ENCODE measurements at places on chromosomes 1 and 21.

- no peak for DNase-seq
These were observed 7.4 kb downstream of the ZNF644 start for GRCh38 chr1:91014475-91014874.

DNA sequence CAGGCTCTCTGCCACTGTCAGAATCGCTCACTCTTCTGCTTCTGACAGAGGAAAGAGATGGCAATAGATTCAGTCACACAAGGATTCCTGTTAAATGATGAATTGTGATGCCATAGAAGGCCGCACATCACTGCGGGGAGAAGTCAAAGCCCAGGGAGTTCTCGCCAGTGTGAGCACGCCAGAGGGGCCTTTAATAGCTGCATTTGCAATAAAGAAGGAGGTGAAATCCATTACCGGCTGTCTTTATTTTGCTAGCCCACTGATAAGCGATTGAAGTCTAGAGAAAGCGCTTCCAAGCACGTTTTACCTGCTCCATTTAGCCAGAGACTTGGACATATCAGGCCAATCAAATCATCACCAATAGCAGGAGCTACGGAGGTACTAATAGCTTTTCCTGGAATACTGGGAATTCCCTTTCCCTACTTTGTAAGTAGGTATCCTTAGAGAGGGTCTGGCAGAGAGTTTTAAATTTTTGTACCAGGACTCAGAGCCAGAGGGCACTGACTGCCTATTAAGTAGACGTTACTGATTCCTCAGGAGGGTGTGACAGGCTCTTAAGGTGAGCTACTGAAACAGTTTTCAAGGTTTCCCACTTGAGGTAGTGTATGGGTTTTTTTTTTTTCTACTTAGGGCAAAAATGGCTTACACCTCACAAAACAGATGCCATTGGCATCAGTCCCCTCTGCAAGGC, 10.2 kb upstream of the TARBP1 start:
- DNase-seq, result no peak

- DNase-seq, result no peak
These were observed 101.2 kb downstream of the AKT3 start for GRCh38 chr1:243748706-243749283.

DNA sequence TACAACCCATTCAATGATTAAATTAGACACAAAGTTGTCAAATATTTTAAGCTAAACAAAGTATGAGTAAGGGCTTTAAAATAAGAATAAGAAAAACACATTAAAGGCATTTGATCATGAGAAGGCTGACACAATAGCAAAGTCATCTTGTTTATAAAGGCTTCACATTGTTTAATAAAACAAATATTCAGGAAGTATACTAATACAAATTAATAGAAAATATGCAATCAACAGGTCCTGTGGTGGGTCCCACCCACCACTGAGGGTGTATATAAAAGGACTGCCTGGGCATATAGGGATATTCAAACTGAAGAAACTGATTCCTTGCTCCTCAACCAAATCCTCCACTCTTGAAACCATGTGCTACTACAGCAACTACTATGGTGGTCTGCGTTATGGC, at the start of gene KRTAP20-2:
Gene KRTAP20-2 (plus strand): TSS at position 301 of the 400 bp plus-strand sequence. CDS start 58 bp downstream, at position 359.
- DNase-seq, result no peak

DNA sequence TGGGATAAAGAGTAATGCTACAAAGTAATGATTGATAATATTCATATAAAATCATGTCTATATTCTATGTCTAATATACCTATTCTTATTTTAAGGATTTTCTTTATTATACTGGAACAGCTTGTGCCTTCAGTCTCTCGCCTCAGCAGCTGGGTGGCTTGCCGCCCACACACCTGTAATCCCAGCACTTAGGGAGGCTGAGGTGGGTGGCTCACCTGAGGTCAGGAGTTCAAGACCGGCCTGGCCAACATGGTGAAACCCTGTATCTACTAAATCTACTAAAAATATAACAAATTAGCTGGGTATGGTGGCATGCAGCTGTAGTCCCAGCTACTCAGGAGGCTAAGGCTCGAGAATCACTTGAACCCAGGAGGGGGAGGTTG, 7.6 kb upstream of the TRNAU1AP start:
- DNase-seq, result no peak
